Activated naive CD8-positive, alpha-beta T cell treated with anti-CD3 and anti-CD28 coated beads for 36 hours (primary cell): ENCODE measurements at places on chromosomes 4 and X. TPM values are rescaled to one million over a fixed set of nuclear protein-coding genes. Genes with fewer than 3 reads are reported as not detected.

GRCh38 chrX:140190441-140191108, 225.3 kb upstream of the CXorf66 start:
- H3K4me1 ChIP-seq: no peaks in the 10 kb centered on the region
- no peaks in the 10 kb centered on the region for H3K36me3 ChIP-seq
- H3K27ac ChIP-seq: no peak overlapping the region

Gene FAM9C
- total RNA-seq: not detected

DNA sequence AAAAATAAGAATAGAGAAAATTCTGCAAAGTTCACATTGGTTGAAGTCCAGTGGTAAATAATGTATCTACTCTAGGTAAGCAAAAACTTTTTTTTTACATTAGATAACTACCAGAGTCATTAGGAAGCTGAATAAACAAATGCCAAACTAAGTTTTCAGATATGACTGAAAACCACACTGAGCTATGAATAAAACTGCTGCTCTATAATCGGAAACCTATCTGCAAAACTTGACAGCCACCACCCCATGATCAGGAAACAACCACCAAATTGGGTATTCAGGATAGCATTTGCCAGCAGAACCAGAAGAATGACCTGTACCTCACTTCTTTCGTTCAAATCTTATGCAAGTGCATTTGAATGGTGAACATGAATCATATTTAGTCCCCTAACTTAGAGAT, 173.0 kb upstream of the TET2 start:
- H3K4me3 ChIP-seq: no peak overlapping the region
- H3K27ac ChIP-seq: no peak overlapping the region
- peaks cover 3% of the 10 kb centered on the region for H3K36me3 ChIP-seq
- peaks cover 2% of the 10 kb centered on the region for H3K4me1 ChIP-seq
- peaks cover 4% of the 10 kb centered on the region for H3K27me3 ChIP-seq

GRCh38 chr4:100591161-100591876, 73.5 kb upstream of the EMCN start:
- no peak overlapping the region for H3K27ac ChIP-seq
- no peaks in the 10 kb centered on the region for H3K36me3 ChIP-seq

- H3K36me3 ChIP-seq: no peaks in the 10 kb centered on the region
- no peak overlapping the region for H3K27ac ChIP-seq
- no peak overlapping the region for H3K4me3 ChIP-seq
Observed at GRCh38 chrX:121642415-121642814, 595.0 kb downstream of the GLUD2 start.

- no peaks in the 10 kb centered on the region for H3K36me3 ChIP-seq
- no peaks in the 10 kb centered on the region for H3K4me1 ChIP-seq
- no peak overlapping the region for H3K4me3 ChIP-seq
Observed at GRCh38 chrX:102934624-102935023, 2.4 kb upstream of the RAB40AL start.

DNA sequence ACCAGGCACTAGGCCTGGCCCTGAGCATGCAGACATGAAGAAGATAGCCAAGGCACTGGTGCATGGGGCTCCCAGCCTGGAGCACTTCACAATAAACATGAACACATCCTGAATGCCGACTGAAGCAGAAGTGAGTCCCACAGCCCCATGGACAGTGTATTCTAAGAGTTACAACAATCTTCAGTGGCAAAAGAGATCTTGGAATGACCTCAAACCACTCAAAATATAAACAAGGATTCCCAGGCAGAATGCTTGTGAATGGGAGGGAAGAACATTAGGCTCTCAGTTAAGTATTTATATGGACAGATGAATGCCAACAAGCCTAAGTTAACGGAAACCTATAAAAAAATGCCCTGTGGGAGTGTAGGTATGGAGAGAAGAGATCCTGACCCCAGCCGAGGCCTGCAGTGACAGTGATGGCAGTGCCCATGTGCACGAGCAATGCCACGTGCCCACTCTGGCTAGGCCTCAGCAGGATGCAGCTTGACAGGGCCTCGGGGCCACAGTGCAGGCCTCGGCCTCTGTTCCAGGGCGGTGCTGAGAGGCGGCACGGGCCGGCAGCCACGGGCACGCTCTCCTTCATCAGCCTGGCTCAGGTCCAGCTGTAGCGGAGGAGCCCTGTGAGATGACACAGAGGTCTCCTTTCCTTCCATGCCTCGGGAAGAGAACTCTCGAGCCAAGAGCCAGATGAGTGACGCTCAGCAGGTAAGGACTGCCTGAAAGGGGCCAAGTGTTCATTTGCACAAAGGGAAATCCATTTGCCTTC, 49.2 kb downstream of the IRF2 start:
- H3K36me3 ChIP-seq: peaks cover 70% of the 10 kb centered on the region
- H3K27ac ChIP-seq: peak overlapping the region; percentile 31
- no peak overlapping the region for H3K4me3 ChIP-seq
- DNase-seq: no peak

DNA sequence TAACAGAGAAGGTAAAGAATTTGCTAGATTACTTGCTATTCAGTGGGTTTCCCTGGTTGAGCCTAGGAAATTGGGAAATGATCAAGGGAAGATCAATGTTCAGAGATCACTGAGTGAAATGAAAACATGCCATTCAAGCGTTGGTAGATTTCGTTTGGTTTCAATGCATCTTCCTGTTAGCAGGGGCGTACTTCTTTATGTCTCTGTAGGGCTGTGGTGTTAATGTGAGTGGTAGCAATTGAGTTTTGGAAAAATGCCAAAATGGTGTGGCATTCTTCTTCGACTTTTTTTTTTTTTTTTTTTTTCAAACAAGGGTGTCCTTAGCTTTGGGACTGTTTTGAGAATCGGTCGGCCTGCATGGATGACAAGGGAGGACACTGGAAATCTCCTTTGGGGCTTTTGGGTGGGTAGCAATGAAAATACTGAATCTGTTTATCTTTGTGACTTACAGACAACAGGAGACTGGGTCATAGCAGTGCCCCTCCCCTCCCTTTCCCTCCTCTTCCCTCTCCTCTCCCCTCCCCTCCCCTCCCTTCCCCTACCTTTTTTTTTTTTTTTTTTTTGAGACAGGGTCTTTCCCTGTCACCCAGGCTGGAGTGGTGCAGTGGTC, 50.4 kb downstream of the SPRY1 start:
- H3K4me3 ChIP-seq: peak overlapping the region; percentile 0
- peak overlapping the region; percentile 30 for H3K27ac ChIP-seq
- H3K36me3 ChIP-seq: peaks cover 7% of the 10 kb centered on the region
- H3K4me1 ChIP-seq: peaks cover 51% of the 10 kb centered on the region
- DNase-seq: no peak

GRCh38 chrX:107537815-107538214, 88.4 kb downstream of the FRMPD3 start:
- no peaks in the 10 kb centered on the region for H3K4me1 ChIP-seq
- no peak overlapping the region for H3K4me3 ChIP-seq
- peaks cover 4% of the 10 kb centered on the region for H3K27me3 ChIP-seq
- no peaks in the 10 kb centered on the region for H3K36me3 ChIP-seq
- DNase-seq: peak; percentile 6
- no peak overlapping the region for H3K27ac ChIP-seq

- DNase-seq: no peak
- no peak overlapping the region for H3K4me3 ChIP-seq
- H3K36me3 ChIP-seq: no peaks in the 10 kb centered on the region
- peaks cover 5% of the 10 kb centered on the region for H3K4me1 ChIP-seq
- peaks cover 82% of the 10 kb centered on the region for H3K27me3 ChIP-seq
- no peak overlapping the region for H3K27ac ChIP-seq
Observed at GRCh38 chr4:84503495-84504437, 4.7 kb upstream of the NKX6-1 start.

DNA sequence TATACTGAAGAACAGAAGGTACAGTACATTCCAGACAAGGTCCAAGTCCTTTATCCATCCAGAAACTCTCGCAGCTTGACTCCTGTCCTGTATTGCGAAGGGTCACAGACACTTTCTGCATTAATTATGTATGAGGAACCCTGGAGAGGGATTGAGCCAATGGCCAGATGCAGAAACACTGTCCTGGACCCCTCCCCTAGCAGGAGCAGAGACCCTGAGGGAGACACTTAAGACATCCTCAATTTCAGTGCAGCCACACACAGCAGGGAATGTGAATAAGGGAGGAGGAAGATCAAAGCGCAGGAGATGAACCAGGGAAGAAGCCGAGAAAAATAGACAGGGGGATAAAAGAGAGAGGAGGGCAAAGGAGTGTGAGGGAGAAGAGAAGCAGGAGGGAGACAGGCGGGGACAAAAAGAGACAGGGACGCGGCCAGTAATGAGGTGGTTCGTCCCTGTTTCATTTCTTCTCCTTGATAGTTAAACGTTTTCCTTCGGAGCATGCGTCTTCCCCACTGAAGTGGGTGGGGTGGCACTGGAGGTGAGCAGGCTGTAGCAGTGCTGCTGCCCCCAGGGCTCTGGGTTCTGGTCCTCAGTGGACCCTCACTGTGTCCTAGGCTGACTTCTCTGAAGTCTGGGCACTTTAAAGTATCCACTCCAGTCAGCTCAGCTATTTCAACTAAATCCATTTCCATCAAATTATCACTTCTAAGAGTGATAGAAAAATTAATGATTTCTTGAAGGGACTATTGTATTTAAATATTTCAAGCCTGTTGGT, 356.4 kb upstream of the NOCT start:
- no peaks in the 10 kb centered on the region for H3K4me1 ChIP-seq
- H3K36me3 ChIP-seq: no peaks in the 10 kb centered on the region
- no peak overlapping the region for H3K27ac ChIP-seq
- H3K27me3 ChIP-seq: peaks cover 6% of the 10 kb centered on the region
- DNase-seq: no peak

- H3K27ac ChIP-seq: no peak overlapping the region
- peaks cover 4% of the 10 kb centered on the region for H3K4me1 ChIP-seq
- no peak overlapping the region for H3K4me3 ChIP-seq
- H3K27me3 ChIP-seq: peaks cover 5% of the 10 kb centered on the region
- no peaks in the 10 kb centered on the region for H3K36me3 ChIP-seq
- DNase-seq: no peak
Observed at GRCh38 chr4:10753336-10753735, 68.8 kb upstream of the CLNK start.

DNA sequence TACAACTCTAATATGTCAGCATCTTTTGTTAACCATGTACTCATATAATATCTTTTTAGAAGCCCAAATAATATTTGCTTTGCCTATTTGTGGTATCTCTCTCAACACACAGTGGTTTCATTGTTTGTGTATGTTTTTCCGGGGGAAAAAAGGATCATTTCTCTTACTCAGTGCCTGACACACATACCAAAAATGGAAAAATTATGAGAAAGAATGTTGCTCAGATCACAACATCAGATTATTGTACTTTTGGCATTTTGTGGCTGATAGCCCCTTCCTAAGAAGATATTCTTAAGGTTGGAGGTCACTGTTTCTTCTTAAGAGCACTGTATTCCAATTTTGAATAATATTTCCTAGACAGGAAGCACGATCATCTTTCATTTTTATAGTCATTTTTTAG, 93.6 kb downstream of the PDLIM5 start:
- DNase-seq: no peak
- H3K4me1 ChIP-seq: no peaks in the 10 kb centered on the region
- H3K4me3 ChIP-seq: no peak overlapping the region
- H3K27me3 ChIP-seq: no peaks in the 10 kb centered on the region
- peaks cover 5% of the 10 kb centered on the region for H3K36me3 ChIP-seq

DNA sequence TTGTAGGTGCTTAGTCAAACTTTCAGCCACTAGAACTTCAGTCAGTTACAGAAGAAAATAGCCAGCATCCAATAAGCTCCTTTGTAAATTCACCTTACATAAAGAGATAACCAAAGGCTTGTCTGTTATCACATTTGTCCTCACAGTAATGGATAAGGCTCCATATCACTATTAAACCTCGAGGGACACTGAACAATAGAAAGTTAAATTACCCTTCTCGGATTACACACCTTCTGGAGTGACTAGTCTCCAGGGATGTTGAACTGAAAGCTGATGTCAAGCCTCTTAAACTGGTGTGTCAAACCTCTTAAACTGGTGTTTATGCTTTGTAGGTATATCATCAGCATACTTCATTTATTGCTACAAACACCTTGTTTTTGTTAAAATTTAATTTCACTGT, 639.0 kb downstream of the CENPC start:
- H3K27me3 ChIP-seq: no peaks in the 10 kb centered on the region
- H3K36me3 ChIP-seq: no peaks in the 10 kb centered on the region
- no peak overlapping the region for H3K27ac ChIP-seq
- H3K4me3 ChIP-seq: no peak overlapping the region
- no peaks in the 10 kb centered on the region for H3K4me1 ChIP-seq

- H3K36me3 ChIP-seq: no peaks in the 10 kb centered on the region
- no peak for DNase-seq
- H3K4me1 ChIP-seq: no peaks in the 10 kb centered on the region
- H3K4me3 ChIP-seq: no peak overlapping the region
Observed at GRCh38 chr4:11261066-11261850, 167.4 kb downstream of the HS3ST1 start.

- no peaks in the 10 kb centered on the region for H3K27me3 ChIP-seq
- H3K36me3 ChIP-seq: no peaks in the 10 kb centered on the region
- H3K4me1 ChIP-seq: no peaks in the 10 kb centered on the region
- no peak for DNase-seq
- H3K4me3 ChIP-seq: no peak overlapping the region
Observed at GRCh38 chr4:62051332-62051731, 851.2 kb downstream of the ADGRL3 start.

- H3K27me3 ChIP-seq: no peaks in the 10 kb centered on the region
- no peaks in the 10 kb centered on the region for H3K36me3 ChIP-seq
- DNase-seq: no peak
Observed at GRCh38 chr4:79626611-79627010, 218.6 kb upstream of the GK2 start.

- no peaks in the 10 kb centered on the region for H3K4me1 ChIP-seq
- H3K4me3 ChIP-seq: no peak overlapping the region
- no peaks in the 10 kb centered on the region for H3K27me3 ChIP-seq
- no peak for DNase-seq
- H3K36me3 ChIP-seq: peaks cover 12% of the 10 kb centered on the region
Observed at GRCh38 chr4:143224255-143224654, 39.5 kb downstream of the USP38 start.

DNA sequence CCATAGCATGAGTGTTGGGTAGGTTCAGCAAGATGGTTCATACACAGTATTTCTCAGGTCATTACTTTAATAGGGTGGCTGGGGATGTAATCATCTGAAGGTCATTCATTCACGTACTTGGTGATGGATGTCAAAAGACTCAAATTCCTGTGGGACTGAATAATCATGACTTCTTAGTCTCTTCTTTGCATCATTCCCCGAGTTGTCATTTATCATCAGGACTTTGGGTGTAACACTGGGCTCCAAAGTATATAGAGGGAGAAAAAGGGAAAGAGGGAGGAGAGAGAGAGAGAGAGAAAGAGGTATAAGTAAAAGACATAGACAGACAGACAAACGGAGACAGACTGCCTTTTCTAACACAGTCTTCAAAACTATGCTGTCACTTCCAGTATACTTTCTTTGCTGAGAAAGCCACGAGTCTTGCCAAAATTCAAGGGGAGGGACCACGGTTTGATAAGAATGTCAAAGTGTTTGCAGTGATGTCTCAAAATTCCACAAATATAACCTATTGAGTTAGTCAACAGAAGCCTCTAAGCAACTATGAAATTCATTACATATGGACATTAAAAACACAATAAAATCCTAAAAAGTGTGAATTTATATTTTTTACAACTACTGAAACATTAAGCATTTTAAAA, 55.9 kb downstream of the UGT2A3 start:
- DNase-seq: no peak
- no peaks in the 10 kb centered on the region for H3K36me3 ChIP-seq
- no peaks in the 10 kb centered on the region for H3K27me3 ChIP-seq
- H3K27ac ChIP-seq: no peak overlapping the region
- no peaks in the 10 kb centered on the region for H3K4me1 ChIP-seq

GRCh38 chr4:5632571-5632970, 75.8 kb downstream of the EVC2 start:
- H3K27me3 ChIP-seq: peaks cover 4% of the 10 kb centered on the region
- no peaks in the 10 kb centered on the region for H3K36me3 ChIP-seq
- H3K4me1 ChIP-seq: no peaks in the 10 kb centered on the region
- no peak overlapping the region for H3K27ac ChIP-seq
- no peak overlapping the region for H3K4me3 ChIP-seq
- no peak for DNase-seq

- H3K36me3 ChIP-seq: no peaks in the 10 kb centered on the region
- H3K27me3 ChIP-seq: no peaks in the 10 kb centered on the region
- peaks cover 6% of the 10 kb centered on the region for H3K4me1 ChIP-seq
Observed at GRCh38 chrX:70922774-70923473, 8.0 kb downstream of the SLC7A3 start.

Gene CTAG1B
- total RNA-seq: not detected
